Stimulated activated CD4-positive, alpha-beta T cell treated with anti-CD3 and anti-CD28 coated beads, TNF-alpha, amount 100 ng/mL, for 48 hours (primary cell): ENCODE measurements at places on chromosomes 6 and 20.
A peak's percentile ranks its signal among the peaks of the same experiment; 100 is the strongest.

DNA sequence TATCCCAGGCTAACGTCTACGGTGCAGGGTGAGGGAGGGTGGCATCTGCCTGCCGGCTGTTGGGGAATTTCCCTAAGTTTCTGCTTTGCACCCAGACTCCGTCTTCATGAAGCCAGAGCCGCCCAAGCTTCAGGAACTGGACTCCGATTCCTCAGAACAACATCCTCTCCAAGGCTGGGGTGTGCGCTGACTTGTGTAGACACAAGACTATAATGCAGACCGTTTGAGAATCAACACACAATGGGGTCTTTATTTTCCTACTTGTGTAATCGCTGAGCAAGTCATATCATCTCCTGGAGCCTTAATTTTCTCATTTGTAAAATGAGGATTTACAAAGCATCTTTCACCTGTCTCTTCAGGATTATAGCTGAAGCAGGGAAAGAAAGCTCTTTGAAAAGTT is 160.5 kb upstream of the AGPAT4 start:
- DNase-seq, result no peak

DNA sequence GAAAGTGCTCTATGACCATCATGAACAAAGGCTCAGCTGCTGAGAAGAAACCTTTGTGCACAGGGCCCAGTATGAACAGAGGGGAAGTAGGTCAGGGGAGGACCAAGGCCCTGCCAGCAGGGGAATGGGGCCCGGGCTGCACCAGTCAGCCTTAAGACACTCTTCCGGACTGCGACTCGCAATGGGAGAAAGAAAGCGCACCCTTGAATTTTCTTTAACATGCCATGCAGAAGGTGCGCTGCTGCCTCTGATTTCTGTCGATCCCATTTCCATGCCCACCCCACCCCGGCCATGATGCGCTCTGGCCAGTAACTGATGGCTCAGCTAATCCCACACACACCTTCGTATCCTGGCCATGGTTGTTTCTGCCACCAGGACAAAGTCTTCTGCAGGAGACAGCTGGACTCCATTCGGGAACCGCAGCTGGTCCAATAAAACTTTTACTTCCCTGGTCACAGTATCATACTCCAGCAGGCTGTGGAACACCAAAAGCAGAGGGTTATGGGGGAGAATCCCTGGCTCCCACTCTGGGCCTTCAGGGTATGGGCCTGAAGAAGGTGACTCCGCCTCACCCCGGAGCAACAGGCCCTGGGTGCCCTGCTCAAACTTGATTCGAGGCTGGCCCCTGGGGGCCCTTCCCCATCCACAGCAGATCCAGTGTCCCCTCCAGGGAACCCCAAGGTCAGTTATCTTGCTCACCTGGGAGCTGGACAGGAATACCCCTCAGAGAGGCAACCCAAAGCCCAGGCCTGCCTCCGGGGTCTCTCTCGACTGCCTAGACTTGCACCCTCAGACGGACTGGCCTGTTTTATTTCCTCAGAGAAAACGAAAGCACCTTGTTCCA is 20.3 kb downstream of the CST7 start:
- no peak for DNase-seq

DNA sequence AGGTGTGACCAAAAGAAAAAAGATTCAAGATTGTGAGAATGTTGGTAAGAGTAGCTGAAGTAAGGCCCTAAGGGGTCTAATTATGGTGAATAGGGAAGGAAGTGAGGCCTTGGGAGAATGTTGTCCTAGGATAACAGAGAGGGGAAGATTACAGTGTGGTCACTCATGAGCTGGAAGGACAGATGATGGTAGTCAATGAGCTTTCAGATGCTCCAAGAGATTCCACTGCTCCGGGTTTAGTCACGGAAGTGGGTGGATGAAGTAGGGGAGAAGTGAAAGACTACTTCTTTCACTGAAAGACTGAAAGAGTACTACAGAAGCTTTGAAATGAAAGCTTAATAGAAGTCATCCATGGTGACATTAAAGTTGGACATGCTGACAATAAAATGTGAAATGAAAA is 108.5 kb downstream of the MMS22L start:
- no peak for DNase-seq

GRCh38 chr20:4038676-4039370 is 23.5 kb upstream of the RNF24 start:
- DNase-seq, result no peak

- no peak for DNase-seq
These were observed 114.4 kb upstream of the MAP3K7 start for GRCh38 chr6:90701146-90701781.

DNA sequence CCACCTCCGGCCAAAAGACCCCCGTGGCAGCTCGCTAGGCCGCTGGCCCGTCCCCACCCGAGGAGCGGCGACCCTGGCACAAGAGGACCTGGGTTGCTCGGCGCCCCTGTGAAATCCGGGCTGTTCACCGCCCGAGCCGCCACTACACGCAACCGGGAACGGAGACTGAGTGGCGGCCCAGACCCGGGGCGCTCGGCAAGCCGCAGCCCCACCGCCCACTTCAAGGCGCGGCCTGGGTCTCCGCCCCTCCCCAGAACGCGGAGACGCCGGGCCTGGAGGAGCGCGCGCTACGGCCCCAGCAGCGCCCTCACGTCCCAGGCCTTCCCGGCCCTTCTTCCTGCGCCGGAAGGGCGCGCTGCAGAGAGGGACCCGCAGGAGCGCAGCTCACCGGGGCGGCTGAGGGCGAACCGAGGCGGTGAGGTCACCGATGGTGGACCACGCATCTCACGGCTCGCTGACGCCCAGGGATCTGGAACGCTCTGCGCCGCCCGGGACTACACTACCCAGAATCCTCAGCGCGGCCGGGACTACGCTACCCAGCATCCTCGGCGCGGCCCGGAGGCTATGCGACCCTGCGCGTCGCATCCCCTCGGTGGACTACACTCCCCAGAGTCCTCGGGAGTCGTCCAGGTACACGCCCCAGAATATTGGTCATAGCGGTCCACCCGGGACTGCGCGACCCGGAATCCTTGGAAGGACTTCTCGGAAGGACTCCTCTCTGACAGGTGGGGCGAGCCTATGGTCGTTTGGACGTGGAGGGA is at the start of gene ZNF337:
Gene ZNF337 (minus strand): TSS at position 483 of the 761 bp plus-strand sequence. CDS start 10,436 bp downstream, outside the sequence.
- DNase-seq, result peak; percentile 92

GRCh38 chr20:17934141-17934862 is 34.3 kb downstream of the SNX5 start:
- no peak for DNase-seq

DNA sequence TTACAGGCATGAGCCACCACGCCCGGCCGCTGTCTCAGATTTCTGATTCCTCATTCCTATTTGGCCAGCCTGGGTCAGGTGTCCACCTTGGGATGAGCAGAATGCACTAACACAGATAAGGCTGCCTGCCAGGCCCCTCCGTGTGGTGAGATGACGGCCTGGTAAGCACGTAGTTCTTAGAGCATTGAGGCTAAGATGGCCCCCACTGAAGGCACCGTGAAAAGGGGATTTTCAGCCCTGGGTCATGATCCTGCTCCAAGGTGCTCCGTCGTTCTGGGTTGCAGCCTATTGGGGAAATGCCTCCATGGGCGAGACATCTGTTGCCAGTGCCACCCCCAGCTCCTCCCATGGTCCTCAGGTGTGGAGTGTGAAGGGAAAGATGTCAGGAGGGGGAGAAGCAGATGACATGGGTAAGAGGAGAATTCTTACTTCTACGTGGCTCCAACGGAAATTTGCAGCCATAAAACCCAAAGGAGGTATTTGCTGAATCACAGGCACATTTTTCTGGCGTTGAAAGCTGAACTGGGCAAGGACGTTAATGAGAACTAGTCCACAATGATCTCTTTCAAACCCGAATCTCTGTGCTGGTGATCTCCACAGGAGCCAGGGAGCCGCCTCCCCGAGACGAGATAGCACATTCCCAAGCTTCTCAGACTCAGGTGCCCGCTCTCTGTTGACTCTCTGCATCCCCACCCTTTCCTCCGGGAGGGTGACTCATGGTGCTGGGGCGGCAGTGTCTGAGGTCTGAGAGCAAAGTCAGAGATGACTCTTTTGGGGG is 34.0 kb upstream of the BMP6 start:
- no peak for DNase-seq

DNA sequence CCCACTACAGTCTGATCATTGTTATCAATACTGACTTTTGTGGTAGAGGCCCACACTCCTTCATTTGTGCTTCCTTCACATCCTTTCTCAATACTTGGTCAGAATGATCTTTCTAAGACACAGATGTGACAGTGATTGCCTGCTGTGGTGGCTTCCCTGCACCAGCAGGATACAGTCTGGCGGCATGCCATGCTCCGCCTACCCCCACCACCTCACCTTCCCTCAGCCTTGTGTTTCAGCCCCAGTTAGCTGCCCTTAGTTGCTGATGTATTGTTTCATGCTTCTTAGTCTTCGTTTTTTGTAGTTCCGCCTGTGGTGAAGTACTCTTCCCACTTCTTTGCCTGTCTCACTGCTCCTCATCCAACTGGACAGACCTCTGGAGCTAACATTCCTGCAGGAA is 10.9 kb downstream of the LRRC1 start:
- DNase-seq, result no peak

- no peak for DNase-seq
These were observed 48.9 kb downstream of the CDH22 start for GRCh38 chr20:46259260-46259859.

DNA sequence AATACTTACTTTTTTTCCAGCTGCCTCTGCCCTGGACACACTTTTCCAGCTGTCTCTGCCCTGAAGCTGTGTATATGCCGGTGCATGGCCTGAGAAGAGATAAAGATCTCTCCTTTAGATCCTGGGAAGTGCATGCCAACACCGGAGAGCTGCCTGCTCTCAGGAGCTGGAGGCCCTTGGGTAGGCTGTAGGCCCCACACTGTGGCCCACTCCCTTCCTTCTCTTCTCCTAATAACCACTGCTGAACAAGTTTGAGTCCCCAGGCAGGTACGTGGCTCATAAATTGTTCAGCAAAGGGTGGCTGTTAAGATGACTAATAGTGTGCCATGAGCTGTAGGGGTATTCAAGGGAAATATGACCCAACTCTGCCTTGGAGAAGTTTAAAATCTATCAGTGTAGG is 102.5 kb downstream of the CD24 start:
- no peak for DNase-seq

GRCh38 chr6:73515204-73515655 is 5.6 kb downstream of the EEF1A1 start:
- no peak for DNase-seq

GRCh38 chr6:16199804-16200203 is 38.6 kb upstream of the GMPR start:
- DNase-seq, result no peak

DNA sequence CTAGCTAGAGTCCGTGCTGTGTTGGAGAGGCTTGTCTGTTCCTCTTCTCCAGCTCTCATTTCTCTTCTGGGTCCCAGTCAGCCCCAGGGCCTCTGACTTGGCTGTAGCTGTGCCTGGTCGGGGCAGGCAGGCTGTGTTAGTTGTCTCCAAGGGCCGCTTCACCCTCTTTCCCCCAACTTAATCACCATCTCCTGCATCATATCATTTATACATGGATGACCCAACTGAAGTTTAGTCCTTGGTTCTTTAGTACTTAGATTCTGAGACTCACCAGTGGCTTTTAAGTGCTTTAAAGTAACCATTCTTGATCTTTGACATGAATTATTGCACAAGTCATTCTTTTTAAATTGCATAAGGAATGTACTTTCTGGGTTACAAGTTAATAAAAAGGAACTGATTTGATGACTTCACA is 127.3 kb downstream of the RTN4IP1 start:
- no peak for DNase-seq

DNA sequence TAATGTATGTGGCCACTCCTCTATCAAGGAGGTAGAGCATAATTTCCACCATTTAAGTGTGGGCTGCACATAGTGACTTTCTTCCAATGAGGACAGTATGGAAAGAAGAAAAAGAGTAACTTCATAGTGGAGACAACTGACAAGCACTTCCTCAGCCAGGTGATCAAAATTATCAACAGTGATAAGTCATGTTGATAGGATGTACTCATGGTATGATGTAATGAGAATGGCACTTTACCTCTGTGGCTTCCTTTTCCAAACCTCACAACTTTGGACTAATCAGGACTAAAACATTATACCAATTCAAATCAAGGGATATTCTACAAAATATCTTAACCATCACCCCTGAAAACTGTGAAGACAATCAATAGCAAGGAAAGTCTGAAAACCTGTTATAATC is 302.3 kb upstream of the CITED2 start:
- DNase-seq, result no peak

GRCh38 chr20:59375541-59375940 is 75.1 kb downstream of the EDN3 start:
- no peak for DNase-seq

- DNase-seq, result no peak
These were observed 31.6 kb downstream of the CD83 start for GRCh38 chr6:14149053-14149738.

- no peak for DNase-seq
These were observed 1201.6 kb upstream of the CITED2 start for GRCh38 chr6:140576004-140576555.

DNA sequence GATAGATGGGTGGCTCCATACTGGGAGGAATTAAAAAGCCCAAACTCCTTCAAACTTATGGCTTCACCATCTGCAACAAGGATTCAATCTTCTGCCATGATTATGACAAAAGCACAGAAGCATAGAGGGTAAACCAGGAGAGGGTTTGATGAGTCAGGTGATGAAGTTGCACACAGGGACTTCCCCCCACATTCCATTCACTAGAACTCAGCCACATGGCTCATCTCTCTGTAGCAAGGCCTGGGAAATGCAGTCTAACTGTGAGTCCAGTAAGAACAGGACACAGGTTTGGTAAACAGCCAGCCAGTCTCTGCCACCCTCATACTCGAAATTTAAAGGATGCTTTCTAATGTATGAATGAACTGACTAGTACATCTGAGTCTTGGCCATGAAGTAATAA is 142.9 kb downstream of the HIVEP2 start:
- DNase-seq, result peak; percentile 36

DNA sequence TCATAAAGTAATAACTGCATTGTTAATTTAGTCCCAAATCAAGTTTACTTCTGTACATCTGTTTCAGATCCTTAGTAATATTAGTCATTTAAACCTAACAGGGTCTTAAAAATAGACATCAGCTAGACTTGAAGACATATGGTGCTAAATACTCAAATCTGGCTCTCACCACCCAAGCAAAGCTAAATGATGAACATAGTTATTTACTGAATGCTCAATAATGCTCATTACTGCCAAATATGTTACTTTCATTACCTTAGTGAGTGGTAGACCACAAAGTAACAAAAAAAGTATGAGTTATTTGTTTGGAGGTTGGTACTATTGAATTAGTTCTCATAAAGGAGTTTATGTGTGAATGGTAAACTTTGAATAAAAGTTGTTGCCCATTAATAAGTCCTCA is 502.1 kb downstream of the PKHD1 start:
- no peak for DNase-seq

GRCh38 chr6:21426841-21427490 is 166.6 kb upstream of the SOX4 start:
- no peak for DNase-seq

DNA sequence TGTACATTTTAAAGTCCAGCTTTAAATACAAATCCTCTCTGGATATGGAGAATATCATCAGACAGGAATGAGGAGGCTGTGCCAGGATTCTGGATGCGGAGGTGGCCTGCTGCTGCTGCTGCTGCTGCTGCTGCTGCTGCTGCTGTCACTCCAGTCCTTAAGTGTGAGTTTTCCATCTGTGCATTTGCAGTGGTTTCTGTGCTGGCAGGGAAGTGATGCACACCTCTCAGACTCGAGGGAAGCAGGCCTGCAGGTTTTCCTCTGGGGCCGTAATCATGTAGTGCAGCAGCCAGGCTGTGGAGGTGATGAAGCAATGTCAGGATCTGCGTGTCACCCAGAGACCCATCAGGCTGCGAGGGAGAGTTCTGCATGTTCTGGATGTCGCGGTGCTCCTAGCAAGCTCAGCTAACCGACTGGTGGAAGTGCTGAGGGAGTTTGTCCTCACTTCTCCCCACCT is 32.0 kb downstream of the CFAP61 start:
- no peak for DNase-seq

- no peak for DNase-seq
These were observed 191.6 kb downstream of the DST start for GRCh38 chr6:56450882-56451739.
